ENCODE measurements at places on chromosomes 13 and 19.
A peak's percentile ranks its signal among the peaks of the same experiment; 100 is the strongest.

DNA sequence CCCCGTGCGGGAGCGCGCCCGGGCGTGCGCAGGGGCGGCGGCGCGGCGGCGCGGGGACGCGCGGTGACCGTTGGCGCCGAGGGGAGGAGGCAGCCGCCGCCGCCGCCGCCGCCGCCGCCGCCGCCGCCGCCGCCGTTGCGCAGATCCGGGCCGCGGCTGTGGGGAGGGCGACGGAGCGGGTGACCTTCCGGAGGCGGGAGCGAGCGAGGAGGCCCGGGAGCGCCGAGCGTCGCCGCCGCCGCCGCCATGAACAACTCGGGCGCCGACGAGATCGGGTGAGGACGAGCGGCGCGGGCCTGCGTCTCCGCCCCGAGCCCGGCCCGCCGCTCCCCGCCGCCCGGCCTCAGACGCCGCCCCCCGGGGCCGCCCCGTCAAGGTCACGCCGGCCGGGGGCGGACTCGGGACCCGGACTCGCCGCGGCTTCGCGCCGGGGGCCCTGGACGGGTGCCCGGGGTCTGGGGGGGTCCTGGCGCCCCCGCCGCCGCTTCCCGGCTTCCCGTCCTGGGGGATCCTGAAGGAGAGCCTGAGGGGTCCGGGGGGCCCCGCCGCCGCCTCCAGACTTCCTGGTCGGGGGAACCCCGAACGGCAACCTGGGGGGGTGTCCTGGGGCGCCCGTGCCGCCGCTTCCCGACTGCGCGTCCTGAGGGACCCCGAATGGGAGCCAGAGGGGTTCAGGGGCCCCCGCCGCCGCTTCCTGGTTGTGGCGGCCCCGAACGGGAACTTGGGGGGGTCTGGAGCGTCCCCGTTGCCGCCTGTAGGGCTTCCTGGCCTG is at the start of gene DAZAP1:
Gene DAZAP1, plus strand, starts transcription at position 59 of the 772 bp plus-strand sequence. Its CDS starts 188 bp downstream, at position 247.
- peak; percentile 39 for DNase-seq

DNA sequence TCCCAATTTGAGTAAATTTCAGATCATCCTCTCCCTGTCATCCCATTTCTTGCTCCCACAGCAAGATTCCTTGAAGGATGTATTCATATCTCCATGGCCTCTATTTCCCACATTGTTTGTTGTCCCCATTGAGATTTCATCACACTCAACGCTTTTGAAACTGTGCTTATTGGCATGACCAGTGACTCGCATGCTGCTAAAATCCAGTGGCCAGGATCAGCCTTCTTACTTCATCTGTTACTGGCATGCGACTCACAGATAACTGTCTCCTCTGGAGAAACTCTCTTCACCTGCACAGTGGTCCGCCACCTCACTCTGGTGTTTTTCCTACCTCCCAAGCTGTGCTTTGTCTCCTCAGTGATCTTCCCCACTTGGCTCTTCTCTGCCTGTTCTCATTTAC is 95.8 kb downstream of the WASF3 start:
- no peak for DNase-seq

GRCh38 chr19:47357788-47358680 is 8.9 kb downstream of the DHX34 start:
- DNase-seq = no peak

GRCh38 chr19:14333101-14333871 is 48.0 kb upstream of the ADGRE5 start:
- DNase-seq = peak; percentile 33

GRCh38 chr19:47110521-47111005 is 3.0 kb downstream of the ZC3H4 start:
- DNase-seq = peak; percentile 61

GRCh38 chr19:3821857-3822364 is 35.7 kb upstream of the MATK start:
- peak; percentile 94 for DNase-seq

DNA sequence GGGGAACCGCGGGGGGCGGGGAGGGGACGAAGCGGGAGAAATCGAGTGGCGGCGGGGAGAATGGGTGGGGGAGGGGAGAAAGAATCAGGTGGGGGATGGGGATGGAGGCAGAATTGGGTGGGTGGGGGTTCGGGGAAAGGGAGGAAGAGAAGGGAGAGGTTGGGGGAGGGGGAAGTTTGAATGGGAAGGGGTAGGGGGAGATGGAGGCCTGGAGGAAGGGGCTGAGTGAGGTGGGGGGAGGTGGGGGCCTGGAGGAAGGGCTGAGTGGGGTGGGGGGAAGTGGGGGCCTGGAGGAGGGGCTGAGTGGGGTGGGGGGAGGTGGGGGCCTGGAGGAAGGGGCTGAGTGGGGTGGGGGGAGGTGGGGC is 403 bp upstream of the ADAMTS10 start:
- no peak for DNase-seq

GRCh38 chr19:18894254-18895037 is 1.5 kb downstream of the CERS1 start:
- DNase-seq = no peak

GRCh38 chr13:83975655-83976165 is 93.4 kb upstream of the SLITRK1 start:
- DNase-seq = no peak

DNA sequence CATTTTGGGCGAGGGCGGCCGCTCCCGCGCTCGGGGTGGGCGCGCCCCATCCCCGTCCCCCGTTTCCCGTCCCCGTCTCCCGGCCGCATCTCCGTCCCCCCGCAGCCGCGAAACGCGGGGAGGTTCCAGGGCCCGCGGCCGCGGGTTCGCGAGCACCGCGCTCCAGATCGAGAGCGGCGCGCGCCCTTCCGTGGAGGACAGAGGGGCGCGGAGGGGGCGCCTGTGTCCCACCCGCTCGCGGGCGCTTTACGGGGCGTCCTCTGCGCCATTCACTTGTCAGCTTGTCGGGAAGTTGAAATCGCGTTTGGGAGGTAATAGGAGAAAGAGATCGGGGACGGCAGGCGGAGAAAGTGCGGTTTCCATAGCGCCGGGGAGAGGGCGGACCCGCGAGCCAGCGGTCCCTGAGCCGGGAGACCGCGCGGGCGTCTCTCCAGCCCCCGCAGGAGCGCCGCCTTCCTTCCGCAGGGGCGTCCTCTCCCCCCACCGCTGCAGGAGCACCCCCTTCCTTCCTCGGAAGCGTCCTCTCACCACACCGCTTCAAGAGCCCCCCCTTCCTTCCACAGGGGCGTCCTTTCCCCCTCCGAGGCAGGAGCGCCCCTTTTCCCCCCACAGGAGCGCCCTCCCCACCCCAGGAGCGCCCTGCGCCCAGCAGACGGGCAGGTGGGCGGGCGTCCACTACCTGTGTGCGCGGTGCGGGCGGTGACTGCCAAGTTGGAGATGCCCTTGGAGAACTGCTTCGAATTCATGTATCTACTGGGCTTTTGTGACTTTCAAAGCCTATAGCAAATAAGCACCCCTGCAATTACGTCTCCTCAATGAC is 962 bp upstream of the IRS2 start:
- DNase-seq = peak; percentile 45

- DNase-seq = no peak
These were observed 29.1 kb downstream of the PLPP2 start for GRCh38 chr19:262125-262524.

DNA sequence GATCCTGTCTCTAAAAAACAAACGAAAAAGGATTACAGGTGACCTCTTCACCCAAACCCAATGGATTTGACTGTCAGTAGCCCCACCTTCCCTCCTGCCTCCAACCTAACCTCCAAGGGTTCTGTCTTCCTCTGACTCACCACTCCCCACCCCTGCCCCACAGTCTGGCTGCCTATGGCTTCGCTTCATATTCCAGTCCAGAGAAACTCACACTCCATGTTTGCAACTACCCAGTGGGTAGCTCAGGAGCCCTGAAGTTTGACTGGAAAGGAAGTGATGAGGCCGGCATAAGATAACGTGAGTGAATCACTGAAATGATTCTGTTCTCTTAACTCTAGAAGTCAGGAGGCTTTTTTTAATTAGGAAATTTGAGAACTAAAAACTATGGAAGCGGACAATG is 303.9 kb downstream of the FOXO1 start:
- no peak for DNase-seq

DNA sequence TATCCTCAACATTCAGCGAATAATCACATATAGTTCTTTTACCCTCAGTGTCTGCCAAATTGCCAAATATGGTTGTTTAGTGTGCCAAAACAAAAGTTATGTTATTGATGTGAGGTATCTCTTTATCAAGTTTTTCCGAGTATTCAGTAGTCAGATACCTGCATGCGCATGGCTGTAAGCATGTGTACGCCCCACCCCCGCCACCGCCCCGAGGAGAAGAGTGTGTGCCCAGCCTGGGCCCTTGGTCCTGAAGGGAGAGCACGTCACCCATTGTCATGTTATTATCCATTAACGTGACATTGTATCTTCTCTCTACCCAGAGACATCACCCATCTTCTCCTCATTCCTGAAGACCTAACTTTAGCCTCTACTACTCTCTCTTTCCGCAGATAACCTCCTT is 147.0 kb downstream of the SHISA2 start:
- no peak for DNase-seq

GRCh38 chr13:113378825-113379224 is 14.9 kb upstream of the GRTP1 start:
- no peak for DNase-seq

- DNase-seq = no peak
These were observed 34.7 kb downstream of the DCT start for GRCh38 chr13:94444826-94445225.

- DNase-seq = no peak
These were observed 23.4 kb downstream of the CNFN start for GRCh38 chr19:42366673-42367072.

Data from activated CD4-positive, alpha-beta memory T cell treated with anti-CD3 and anti-CD28 coated beads for 36 hours (primary cell).